HFFc6 (cell line): ENCODE measurements at places on chromosomes 5 and 9. TPM values are rescaled to one million over a fixed set of nuclear protein-coding genes. Genes with fewer than 3 reads are reported as not detected.

C5 gene
- 1.2 to 2.0 TPM (median 1.7 TPM) in 3 replicates for total RNA-seq

SLC27A6 gene
- total RNA-seq: 0.08 TPM in 1 of 2 replicates, not detected in the other

DNA sequence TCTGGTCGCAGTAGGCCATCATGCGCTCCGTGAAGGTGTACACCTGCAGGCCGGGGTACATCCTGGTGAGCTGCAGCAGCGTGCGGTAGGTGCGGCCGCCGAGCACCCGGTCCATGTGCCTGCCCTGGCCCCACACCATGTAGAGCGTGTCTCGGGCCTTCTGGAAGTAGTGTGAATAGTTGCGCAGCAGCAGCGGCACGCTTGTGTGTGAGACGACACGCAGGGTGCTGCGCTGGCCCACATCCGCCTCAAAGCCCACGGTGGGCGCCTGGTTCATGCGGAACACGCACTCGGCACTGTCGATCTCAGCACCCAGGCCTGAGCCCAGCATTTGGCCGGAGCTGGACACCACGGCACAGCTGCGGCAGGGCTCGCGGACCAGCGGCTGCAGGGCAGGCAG lies 4.5 kb downstream of the ST6GALNAC4 start:
- DNase-seq: no peak

DNA sequence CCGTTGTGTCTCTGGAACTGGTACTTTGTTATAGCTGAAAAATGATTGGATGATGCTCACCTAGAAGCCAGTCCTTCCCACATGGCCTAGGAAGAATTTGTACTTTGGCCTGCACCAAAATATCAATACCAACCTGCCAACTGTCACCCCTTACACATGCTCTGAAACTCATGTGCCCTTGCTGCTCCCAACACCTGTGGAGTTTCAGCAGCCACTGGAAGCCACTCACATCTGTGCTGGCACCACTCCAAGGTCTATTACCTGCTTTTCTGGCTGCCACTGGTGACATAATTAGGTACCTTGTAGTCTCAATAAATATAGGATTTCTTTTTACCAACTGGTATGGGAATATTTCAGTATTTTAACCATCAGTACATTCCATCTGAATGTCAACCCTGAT lies 363.6 kb downstream of the SH3GL2 start:
- DNase-seq: no peak

DNA sequence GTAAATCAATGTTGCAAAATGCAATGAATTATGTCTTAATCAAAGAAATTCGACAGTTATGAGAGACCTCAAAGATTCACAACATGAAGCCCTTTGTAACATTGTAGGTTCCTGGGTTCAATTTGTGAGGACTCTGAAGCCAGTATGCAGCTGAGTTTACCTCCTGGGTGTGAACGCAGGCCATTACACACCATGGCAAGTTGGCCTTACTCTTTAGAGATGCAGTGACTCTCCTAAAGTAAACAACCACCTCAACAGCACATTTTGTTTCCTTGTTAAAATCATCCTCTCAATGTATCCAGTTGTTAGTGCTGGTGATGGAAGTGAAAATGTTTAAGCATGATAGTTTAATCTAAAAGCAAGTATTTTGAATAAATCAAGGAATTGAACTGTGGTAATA lies 73.8 kb downstream of the JAKMIP2 start:
- DNase-seq: no peak
